ENCODE measurements at places on chromosomes 16 and 17.

GRCh38 chr17:43698678-43699437 lies 37.1 kb upstream of the MEOX1 start:
- no peak for DNase-seq

DNA sequence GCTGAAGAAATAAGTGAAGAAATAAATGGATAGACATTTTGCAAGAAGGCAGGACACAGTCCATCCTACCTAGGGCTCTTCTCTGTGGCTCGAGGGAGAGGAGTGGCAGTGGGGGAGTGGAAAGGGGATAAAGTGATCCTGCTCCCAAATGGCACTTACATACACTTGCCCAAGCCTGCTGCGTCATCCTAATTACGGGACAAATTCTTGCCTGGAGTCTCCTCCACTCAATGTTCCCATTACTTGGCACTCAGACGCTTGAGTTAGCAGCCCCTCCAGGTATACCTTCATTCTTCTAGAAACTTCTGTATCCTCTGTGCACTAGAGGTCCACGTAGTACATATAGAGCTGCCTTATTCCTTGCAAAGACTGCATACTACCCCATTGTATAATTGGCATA lies 15.7 kb upstream of the MAP3K14 start:
- no peak for DNase-seq

GRCh38 chr17:72005332-72006163 lies 115.3 kb upstream of the SOX9 start:
- DNase-seq: no peak

- no peak for DNase-seq
Measured at GRCh38 chr17:57407287-57408070, 151.2 kb downstream of the MSI2 start.

GRCh38 chr17:41705271-41705991 lies 6.7 kb upstream of the GAST start:
- no peak for DNase-seq
